ENCODE measurements at places on chromosomes 6 and 20. TPM values are rescaled to one million over a fixed set of nuclear protein-coding genes. Genes with fewer than 3 reads are reported as not detected.

MYCT1 gene
- total RNA-seq: 0.55 TPM

RHAG gene
- not detected for total RNA-seq

PI3 gene
- total RNA-seq: 175 TPM

MLIP gene
- total RNA-seq: not detected

- peak overlapping the region; percentile 97 for H3K27ac ChIP-seq
- peaks cover 28% of the 10 kb centered on the region for H3K4me1 ChIP-seq
- no peaks in the 10 kb centered on the region for H3K27me3 ChIP-seq
- peak; percentile 87 for DNase-seq
- H3K36me3 ChIP-seq: no peaks in the 10 kb centered on the region
- H3K4me3 ChIP-seq: peak overlapping the region; percentile 51
These were observed 51.5 kb upstream of the MTHFD1L start for GRCh38 chr6:150813993-150814359.

- H3K4me1 ChIP-seq: peaks cover 20% of the 10 kb centered on the region
- peak overlapping the region; percentile 90 for H3K27ac ChIP-seq
- H3K27me3 ChIP-seq: no peaks in the 10 kb centered on the region
- H3K36me3 ChIP-seq: peaks cover 4% of the 10 kb centered on the region
These were observed 556 bp upstream of the SCAF8 start for GRCh38 chr6:154732538-154733182.

DNA sequence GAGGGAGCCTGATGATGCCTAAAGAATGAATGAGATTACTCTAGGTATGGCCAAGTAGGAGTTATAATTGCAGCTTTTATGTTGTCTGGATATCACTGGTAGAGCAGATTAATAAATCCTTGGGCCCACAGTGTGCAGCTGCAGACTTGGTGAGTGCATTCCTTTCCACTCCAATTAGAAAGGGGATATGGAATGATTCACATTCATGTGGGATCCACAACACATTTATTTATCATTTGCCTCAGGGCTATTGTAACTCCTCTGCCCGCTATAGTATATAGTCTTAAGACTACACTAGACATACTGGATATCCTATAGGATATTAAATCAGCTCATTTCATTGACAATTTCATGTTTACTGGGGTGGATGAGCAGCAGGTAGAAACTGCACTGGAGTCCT is 11.6 kb upstream of the HLA-G start:
- H3K4me1 ChIP-seq: peaks cover 8% of the 10 kb centered on the region
- peak; percentile 17 for DNase-seq
- H3K27me3 ChIP-seq: no peaks in the 10 kb centered on the region
- H3K36me3 ChIP-seq: no peaks in the 10 kb centered on the region

DNA sequence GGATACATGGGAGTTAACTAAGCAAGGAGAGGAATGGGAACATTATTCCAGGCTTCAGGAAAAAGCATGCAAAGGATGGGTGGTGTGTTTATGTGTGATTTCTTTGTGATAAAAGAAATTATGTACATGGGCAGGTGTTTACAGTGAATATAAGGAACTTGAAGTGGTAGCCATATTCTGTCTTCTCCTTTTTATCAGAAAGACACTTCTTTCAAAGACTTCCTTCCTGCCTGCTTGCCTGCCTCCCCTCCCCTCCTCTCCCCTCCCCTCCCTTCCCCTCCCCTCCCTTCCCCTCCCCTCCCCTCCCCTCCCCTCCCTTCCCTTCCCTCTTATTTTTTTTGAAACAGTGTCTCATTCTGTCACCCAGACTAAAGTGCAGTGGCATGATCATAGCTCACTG is 14.4 kb downstream of the CYB5R4 start:
- DNase-seq: no peak
- H3K36me3 ChIP-seq: no peaks in the 10 kb centered on the region
- H3K27me3 ChIP-seq: no peaks in the 10 kb centered on the region
- peaks cover 5% of the 10 kb centered on the region for H3K4me1 ChIP-seq

GRCh38 chr6:137033828-137034227 is 10.9 kb downstream of the IL20RA start:
- peak overlapping the region; percentile 55 for H3K27ac ChIP-seq
- no peak overlapping the region for H3K4me3 ChIP-seq

DNA sequence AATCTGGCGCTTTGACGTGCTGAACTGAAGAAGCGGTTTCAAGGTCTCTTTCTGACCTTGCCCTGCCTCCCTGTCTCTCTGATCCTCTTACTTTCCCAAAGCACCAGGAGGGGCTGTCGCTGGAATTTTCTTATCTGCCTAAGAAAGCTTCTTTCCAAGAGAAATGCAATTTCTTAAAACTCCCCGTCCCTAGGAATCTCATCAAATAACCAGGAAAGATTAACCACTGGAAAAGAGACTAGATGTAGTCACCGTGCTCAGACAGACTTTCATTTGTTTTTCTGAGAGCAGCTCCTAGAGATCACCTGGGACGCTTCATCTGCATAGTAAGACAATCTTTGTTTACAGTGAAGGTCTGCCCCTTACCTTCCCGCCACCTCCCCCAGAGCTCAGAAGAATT is 38.6 kb downstream of the PDYN start:
- no peaks in the 10 kb centered on the region for H3K4me1 ChIP-seq
- no peak overlapping the region for H3K4me3 ChIP-seq

GRCh38 chr6:28927846-28928245 is 4.1 kb upstream of the TRIM27 start:
- H3K36me3 ChIP-seq: no peaks in the 10 kb centered on the region
- H3K27ac ChIP-seq: no peak overlapping the region
- DNase-seq: no peak
- no peaks in the 10 kb centered on the region for H3K27me3 ChIP-seq

DNA sequence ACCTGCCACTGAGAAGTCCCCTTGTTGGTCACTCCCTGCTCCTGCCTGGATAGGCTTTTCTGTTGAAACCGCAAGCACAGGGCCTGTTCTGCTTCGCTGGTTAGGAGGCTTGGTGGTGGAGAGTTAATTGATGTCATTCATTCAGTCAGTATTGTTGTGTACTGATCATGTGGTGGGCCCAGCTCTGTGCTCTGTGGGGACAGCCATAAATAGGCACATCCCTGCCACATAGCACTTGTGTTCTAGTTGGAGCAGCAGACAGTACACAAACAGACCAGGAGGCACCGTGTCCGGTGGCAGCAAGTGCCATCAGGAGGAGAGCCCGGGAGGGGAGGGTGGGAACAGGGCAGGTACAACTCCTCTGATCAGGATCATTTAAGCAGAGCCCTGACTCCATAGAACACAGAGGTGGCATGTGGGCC is 155.2 kb upstream of the INSM1 start:
- H3K4me3 ChIP-seq: no peak overlapping the region
- H3K36me3 ChIP-seq: no peaks in the 10 kb centered on the region
